GM12878 (cell line): ENCODE measurements at places on chromosomes 11 and 22.

DNA sequence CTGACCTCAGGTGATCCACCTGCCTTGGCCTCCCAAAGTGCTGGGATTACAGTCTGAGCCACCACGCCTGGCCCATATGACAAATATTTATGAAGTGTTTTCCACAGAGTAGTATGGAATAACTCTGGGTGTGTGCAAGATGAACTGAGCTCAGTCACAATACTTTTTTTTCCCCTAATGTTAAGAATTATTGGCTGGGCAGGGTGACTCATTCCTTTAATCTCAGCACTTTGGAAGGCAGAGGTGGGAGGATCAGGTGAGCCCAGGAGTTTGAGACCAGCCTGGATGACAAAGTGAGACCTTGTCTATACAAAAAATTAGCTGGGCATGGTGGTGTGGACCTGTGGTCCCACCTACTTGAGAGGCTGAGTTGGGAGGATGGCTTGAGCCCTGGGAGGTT lies 6.4 kb downstream of the PTPRJ start:
- no peak for DNase-seq

- no peak for DNase-seq
These were observed 628.5 kb upstream of the FAT3 start for GRCh38 chr11:91596111-91596510.

- no peak for DNase-seq
These were observed 3.2 kb downstream of the CENPM start for GRCh38 chr22:41943661-41944209.

DNA sequence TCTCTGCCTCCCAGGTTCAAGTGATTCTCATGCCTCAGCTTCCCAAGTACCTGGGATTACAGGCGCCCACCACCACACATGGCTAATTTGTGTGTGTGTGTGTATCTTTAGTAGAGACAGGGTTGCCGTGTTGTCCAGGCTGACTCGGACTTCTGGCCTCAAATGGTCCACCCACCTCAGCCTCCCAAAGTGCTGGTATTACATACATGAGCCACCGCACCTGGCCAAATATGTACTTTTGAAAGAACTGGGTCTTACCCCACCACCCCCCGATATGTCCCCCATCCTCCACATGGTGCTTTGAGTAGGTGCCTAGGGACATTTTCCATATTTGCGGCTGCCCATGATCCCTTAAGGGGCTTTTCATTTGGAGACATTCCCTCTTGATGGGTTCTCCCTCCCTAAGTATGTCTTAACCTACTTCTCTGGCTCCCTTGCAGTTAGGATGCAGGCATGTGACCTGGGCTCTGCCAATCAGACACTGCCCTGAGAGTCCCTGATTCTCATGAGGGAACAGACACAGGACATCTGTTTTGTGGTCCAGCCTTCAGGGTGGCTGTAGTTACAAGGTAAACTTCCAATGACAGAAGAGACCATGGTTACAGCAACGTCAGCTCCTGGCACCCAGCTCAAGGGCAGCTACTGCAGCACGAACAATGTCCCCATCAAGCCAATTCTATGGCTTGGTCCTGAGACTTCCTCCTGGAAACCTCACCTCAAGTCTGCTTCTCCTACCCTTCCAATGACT lies 48.4 kb downstream of the CHST1 start:
- no peak for DNase-seq

GRCh38 chr11:24295360-24295759 lies 201.5 kb upstream of the LUZP2 start:
- DNase-seq, result no peak

- DNase-seq, result no peak
These were observed 107.8 kb downstream of the ZBTB16 start for GRCh38 chr11:114167355-114167754.

GRCh38 chr11:115201111-115201792 lies 303.0 kb downstream of the CADM1 start:
- DNase-seq, result no peak

GRCh38 chr11:131792243-131792642 lies 421.8 kb downstream of the NTM start:
- no peak for DNase-seq

DNA sequence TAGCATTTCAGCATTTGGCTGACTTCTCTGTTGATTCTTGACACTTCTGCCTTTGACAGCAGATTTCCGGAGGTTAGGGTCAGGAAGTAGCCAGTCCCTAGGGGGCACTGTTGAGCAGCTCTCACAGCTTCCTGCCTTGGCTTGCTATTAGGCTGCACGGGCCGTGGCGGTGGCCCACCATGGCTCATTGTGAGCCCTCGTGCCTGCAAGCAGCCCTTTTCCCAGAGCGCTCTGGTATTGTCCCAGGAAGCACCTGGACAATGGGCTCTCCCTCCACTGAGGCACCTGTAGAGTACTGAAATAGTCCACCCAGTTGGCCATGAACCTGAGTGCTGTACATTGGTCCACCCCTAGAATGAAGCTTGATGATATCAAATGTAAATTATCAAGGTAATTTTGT lies 100.2 kb upstream of the GAL start:
- no peak for DNase-seq

GRCh38 chr22:35725521-35725920 lies 7.8 kb downstream of the APOL5 start:
- no peak for DNase-seq

- no peak for DNase-seq
These were observed 149.4 kb downstream of the BRD1 start for GRCh38 chr22:49678137-49678841.

DNA sequence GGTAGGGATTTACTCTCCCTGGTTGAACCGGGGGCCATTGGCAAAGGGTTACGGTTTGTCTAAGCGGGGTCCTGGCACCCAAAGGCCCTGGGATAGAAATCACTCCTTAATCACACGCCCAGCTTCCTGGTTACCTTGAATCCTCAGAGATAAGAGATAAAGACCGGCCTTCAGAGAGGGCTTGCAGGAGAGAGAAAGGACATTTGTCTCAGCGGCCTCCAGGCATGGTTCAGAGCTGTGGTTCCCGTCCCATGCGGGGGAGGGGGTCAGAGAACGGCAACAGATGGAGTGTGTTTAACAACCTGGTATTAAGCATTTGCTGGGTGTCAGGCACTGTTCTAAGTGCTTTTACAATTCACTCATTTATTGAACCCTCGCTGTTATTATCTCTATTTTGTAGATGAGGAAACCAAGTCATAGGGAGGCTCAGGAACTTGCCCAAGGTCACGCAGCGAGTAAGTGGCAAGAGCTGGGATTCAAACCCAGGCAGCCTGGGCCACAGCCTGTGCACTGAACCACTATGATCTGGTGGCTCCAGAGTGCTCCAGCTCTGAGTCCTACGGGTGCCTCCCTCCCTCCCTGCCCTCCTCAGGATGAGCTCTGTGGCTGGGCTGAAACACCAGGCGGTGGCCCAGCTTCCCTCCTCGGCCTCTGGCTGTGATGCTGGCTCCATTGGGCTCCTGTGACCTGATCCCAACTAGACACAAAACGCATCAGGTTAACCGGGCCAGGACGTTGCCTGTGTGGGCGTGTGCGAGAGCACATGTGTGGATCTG lies 18.6 kb downstream of the LRRC10B start:
- DNase-seq, result no peak

DNA sequence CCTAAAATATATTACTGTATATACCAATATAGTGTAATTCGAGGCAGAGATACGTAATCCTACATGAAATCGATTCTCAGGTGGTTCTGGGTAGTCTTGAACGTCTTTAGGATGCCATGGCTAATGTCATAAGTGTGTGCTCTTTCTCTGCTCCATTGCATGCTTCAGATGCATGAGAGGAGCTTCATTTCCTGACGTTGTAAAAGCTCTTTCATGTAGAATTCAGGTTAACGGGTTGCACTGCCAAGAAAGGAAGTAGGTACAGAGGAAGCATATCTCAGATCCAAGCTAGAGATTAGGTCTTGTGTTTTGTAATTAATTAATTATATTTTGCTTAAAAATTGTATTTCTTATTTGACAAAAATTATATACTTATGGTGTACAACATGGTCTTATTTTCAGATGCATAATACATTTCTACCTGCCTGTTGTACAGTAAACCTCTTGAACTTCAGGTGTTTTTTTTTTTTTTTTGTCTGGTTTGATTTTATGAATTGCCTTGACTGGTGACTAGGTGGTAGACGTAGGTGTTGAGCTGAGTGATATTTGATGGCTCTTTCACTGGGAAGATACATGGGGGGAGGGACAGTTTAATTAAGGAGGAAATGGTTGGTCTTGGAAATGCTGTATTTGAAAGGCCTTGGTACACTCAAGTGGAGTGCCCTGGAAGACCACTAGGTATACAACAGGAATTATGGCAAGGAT lies 9.3 kb downstream of the NUP50 start:
- DNase-seq, result no peak

GRCh38 chr11:555227-555779 lies 5.2 kb downstream of the LMNTD2 start:
- no peak for DNase-seq

DNA sequence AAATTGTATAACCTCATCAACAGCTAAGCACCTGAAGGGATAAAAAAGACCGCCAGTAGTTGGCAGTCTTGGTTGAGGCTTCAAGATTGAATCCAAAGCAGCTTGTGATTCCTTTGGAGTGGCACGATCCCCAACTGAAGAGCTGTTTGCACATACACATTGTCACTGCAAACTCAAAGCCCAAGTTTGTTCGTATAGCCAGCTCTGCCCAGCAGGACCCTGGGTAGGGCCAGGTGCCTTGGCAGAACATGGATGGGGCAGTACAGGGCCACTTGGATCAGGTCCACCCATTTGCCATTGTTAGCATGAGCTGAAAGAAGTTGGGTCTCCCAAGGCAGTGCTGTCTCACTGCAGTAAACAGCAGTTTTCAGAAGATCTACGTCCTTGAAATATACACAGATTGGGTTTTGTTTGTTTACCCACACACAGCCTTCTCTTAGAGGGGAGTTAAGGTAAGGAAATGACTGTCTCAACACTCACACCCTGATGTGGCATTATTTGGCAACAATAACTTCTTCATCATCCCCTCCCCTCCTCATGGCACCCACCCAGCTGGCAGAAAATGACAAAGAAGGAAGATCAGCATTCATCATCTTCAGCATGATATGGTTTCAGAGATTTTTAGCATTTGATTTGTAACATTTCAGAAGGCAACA lies 132.9 kb downstream of the COMMD9 start:
- DNase-seq, result no peak

DNA sequence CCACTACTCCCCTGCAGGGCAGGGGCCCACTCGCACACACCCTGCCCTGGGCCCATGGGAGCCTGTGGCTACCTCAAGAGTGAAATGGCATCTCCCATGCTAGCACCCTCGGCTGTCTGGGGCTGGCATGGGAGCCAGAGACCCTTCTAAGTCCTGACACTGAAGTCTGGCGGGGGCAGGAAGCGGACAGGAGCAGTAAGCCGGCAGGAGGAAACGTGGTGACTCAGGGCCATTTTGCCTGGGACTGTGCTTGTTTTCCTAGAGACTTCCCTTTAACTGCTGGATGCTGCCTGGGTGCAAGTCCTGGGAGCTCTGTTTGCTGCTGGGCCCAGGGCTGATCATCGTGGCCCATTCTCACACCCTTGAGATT lies 16.8 kb downstream of the RELT start:
- DNase-seq, result no peak

DNA sequence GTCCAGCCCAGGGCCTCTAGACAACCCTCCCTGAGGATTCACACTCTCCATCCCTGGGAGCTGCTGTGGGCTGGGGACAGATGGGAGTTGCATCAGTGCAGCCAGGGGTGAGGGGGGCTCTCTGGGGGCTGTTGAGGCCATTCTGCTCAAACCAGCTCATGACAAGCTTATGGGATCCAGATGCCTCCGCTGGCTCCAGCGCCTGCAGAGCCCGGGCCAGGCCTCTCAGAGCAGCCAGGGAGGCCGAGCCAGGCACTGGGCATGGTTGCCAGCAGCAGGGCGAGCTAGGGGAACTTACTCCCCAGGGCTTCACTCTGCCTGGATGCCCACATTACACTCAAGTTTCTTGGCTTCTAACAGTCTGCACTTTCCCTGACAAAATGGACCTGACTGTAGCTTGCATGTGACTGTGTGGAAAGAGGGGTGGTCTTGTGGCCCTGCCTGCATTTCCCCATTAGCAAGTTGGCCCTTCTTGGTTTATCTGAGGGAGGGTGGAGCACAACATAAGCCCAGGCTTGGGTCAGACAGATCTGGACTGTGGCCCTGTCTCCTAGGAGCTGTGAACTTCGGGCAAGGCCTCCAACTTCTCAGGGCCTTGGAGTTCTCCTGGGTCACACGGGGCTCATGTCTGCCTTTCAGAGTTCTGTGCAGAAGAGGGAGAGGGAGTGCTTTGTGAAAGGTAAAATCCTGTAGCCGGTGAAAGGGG lies 34.5 kb upstream of the CYB5R3 start:
- DNase-seq, result no peak

DNA sequence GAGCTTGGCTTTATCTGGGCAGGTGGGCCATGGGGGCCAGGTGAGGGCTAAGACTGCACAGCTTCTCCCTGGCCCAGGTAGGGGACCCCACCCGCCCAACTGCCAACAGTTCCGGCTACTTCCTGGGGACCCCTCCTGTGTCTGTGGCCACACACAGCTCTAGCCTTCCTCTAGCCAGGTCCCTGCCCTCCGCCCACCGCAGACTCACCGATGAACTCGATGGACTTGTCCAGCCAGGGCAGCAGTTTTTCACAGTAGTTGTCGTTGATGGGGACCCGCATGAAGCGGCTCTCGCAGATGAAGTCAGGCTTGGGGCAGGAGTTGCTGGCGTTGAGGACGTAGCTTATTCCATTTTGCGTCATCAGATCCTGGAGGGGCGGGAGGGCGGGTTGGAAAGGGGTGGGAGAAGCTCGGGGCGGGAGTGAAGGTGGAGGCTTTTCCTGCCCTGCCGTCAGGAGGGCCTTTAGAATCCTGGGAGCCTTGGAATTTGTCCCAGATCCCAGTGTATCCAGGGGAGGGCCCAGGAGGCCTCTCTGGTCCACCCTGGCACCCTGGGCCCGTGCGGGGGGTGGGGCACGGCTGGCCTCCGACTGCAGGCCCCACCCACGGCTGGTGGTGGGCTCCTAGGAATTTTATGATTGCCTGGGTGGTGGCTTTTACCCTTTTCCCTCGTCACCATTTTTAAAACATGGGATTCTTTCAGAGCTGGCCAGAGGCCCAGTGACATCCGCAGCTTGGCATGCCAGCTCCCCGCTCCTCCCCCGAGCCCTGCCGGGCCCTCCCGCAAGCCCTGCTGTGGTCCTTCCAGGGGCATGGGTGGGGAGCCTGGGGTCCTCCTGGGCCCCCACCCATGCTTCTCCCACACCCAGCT lies 13.9 kb downstream of the DUSP8 start:
- DNase-seq, result no peak

GRCh38 chr11:114179234-114179941 lies 116.8 kb upstream of the NNMT start:
- no peak for DNase-seq

DNA sequence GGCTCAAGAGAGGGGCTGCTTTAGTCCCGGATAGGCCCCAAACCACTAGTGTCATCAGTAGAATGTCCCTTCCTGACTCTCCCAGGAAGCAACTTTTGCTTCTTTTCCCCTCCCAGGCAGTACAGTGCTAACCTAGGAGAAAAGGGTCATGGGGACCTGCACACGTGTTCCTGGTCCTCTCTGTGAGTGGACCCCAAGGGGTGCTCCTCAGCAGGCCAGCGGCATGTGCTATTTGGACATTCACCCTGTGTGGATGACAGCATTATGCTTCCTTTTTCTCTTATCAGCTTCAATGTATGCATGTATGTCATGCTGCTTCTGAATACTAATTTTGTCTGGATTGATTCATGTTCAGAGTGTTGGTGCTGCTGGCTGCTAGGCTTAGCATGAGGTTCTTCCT lies 18.1 kb upstream of the PLET1 start:
- DNase-seq, result no peak

- DNase-seq, result no peak
These were observed 28.1 kb downstream of the SBF2 start for GRCh38 chr11:10265936-10266335.
